Subcutaneous preadipocyte (primary cell): ENCODE measurements at places on chromosomes 1 and 21. TPM values are rescaled to one million over a fixed set of nuclear protein-coding genes. Genes with fewer than 3 reads are reported as not detected.

Gene GJA8
- total RNA-seq: not detected in 2 replicates

Gene NR0B2
- not detected in 2 replicates for total RNA-seq

Gene CACNA1E
- total RNA-seq: not detected in 2 replicates

Gene PTPRF
- 8.1 and 30.7 TPM in 2 replicates for total RNA-seq

Gene BTBD8
- total RNA-seq: 2.9 and 3.5 TPM in 2 replicates

Gene ABCA4
- under 0.01 TPM in 1 of 2 replicates, not detected in the other for total RNA-seq

Gene BCL10
- 25.4 and 37.9 TPM in 2 replicates for total RNA-seq

Gene OR2M4
- not detected in 2 replicates for total RNA-seq

Gene TMEM269
- under 0.01 TPM in 1 of 2 replicates, not detected in the other for total RNA-seq

Gene CLCA1
- total RNA-seq: not detected in 2 replicates

Gene ACTL8
- 0.20 and 0.37 TPM in 2 replicates for total RNA-seq

Gene OR2L13
- not detected in 2 replicates for total RNA-seq

Gene IGSF5
- not detected in 2 replicates for total RNA-seq

Gene BARHL2
- total RNA-seq: not detected in 2 replicates

Gene KCNE1
- under 0.01 and 0.59 TPM in 2 replicates for total RNA-seq

Gene PLA2G2D
- not detected in 2 replicates for total RNA-seq

Gene TRIM45
- total RNA-seq: 0.73 and 1.4 TPM in 2 replicates

Gene VWA1
- total RNA-seq: 0.73 and 2.2 TPM in 2 replicates

Gene SLC2A5
- 3.1 and 14.7 TPM in 2 replicates for total RNA-seq

Gene FMO2
- 0.39 and 0.73 TPM in 2 replicates for total RNA-seq

Gene INSRR
- not detected in 2 replicates for total RNA-seq

Gene GSTM1
- total RNA-seq: 13.7 and 16.2 TPM in 2 replicates
